ENCODE measurements at places on chromosomes 13 and 19.

- no peak for DNase-seq
These were observed 245.1 kb downstream of the KCTD12 start for GRCh38 chr13:76641056-76641455.

GRCh38 chr19:55301459-55302317 is 17.9 kb downstream of the BRSK1 start:
- peak; percentile 95 for DNase-seq

- DNase-seq: no peak
These were observed 559.0 kb downstream of the TBC1D4 start for GRCh38 chr13:74922963-74923362.

GRCh38 chr13:47794963-47795362 is 206.1 kb downstream of the SUCLA2 start:
- DNase-seq: no peak

GRCh38 chr19:15475611-15476010 is 3.7 kb downstream of the PGLYRP2 start:
- no peak for DNase-seq

DNA sequence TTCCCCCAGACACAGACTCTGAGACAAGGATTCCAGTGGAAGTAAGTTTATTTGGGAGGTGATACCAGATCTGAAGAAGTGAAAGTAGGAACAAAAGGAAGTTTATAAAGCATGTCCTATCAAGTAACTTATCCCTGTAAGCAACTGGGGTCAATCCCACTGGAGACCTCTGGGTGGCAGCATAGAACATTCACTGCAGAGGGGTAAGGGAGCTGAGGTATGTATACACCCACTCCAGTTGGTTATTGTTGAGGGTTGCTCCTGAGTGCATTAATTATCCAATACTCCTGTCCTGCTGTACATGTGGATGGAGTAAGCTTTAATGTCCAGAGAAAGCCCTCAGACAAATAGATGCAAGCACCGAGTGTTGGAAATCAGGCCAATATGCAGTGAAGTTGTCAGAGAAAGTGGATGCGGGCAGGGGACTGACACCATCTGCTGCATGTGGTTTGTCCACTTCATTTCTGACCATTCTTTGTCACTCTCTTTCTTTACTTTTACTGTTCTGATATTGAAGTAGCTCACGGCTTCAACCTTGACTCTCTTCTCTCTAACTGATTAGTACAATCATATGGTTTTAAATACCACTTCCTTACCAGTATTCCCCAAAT is 46.7 kb downstream of the NOTCH3 start:
- DNase-seq: peak; percentile 21

GRCh38 chr19:19500975-19501644 is 14.2 kb downstream of the TSSK6 start:
- DNase-seq: no peak

- DNase-seq: no peak
These were observed 378.5 kb downstream of the MYO16 start for GRCh38 chr13:109007946-109008345.

GRCh38 chr19:958967-959855 is 24.9 kb upstream of the WDR18 start:
- peak; percentile 59 for DNase-seq

Measured in activated naive CD4-positive, alpha-beta T cell treated with Interleukin-2 at 50 U/mL for 16 hours (primary cell).